Activated naive CD4-positive, alpha-beta T cell treated with anti-CD3 and anti-CD28 coated beads, Interleukin-2, amount 50 U/mL, for 16 hours (primary cell): ENCODE measurements at places on chromosomes 5 and 9.

DNA sequence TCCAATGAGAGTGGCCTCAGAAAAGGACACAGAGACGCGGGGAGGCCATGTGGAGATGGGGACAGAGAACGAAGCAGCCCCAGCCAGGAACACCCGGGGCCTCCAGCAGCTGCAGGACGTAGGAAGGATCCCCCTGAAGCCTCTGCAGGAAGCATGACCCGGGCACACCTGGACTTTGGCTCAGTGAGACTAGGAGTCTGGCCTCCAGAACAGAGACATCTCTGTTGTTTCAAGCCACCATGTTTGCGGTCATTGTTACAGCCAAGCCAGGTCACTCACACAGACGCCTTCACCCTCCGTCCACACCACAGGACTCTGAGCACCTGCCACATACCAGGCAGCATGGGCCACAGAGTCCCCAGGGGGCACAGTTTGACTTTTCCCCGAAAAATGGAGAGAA is 63.6 kb upstream of the SARDH start:
- DNase-seq = no peak

- no peak for DNase-seq
These were observed 1.3 kb upstream of the ITGA2 start for GRCh38 chr5:52987711-52988331.

- no peak for DNase-seq
These were observed 165.3 kb upstream of the FBXL7 start for GRCh38 chr5:15334551-15335266.

DNA sequence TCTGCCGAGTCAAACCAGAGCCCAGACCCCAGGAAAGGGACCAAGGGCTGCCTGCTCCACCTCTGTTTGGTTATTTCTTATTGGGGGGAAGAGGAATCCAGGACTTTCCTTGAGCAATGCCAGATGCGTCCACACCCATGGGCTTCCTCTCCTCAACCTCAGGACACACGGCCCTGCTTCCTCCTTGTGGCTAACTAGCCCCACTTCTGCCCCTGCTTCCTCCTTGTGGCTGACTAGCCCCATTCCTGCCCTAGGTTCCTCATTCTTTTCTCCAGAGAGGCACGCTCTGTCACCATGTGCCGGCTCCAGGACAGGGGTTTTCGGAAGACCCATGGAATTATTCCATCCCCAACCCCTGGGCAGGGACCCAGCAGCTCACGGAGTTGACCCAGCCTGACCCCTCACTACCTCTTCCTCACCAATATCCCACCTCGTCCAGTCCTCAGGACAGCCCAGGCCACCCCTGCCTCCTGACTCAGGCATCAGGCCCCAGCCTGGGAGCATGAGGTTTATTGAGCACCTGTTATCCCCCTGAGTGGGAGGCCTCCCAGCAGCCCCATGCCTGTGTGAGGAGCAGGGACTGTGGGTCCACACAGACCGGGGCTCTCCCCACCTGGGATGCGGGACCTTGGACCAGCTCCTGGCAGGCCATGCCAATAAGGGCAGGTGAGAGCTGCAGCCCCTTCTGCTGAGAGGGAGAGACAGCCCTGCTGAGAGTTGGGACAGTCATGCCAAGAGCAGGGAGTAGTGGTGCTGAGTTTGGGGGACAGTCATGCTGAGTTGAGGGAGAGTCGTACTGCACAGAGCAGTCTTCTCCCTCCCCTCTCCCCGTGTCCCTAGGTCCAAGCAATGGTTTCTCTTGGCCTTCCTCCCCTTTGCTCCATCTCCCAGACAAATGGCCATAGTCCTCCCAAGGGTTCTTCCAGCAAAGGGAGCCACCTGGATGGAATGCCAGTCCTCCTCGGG is 11.8 kb upstream of the FCN1 start:
- no peak for DNase-seq
